Hematopoietic multipotent progenitor cell treated with erythropoietin and hydrocortisone succinate and interleukin-3 and kit ligand, for 8 days (in vitro differentiated cells): ENCODE measurements at places on chromosomes 1 and 21.

GRCh38 chr1:69376408-69376807 is 191.3 kb upstream of the LRRC7 start:
- no peak for DNase-seq

DNA sequence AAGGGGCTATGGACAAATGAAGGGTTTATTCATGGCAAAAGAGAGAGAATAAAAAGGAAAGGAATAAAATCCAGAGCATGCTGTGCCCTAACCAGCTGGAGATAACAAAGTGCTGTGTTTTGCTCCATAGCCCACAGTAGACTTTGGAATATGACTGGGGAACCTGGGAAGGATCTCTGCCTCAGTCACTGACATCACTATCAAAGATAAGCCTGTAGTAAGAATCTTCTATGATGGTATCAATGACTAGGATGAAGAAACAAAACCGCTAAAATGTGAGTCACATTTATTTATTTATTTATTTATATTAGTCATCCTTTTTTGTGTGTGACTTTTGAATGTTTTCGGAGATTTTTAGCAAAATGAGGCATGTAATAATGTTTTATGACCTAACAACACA is 56.3 kb downstream of the NVL start:
- no peak for DNase-seq

DNA sequence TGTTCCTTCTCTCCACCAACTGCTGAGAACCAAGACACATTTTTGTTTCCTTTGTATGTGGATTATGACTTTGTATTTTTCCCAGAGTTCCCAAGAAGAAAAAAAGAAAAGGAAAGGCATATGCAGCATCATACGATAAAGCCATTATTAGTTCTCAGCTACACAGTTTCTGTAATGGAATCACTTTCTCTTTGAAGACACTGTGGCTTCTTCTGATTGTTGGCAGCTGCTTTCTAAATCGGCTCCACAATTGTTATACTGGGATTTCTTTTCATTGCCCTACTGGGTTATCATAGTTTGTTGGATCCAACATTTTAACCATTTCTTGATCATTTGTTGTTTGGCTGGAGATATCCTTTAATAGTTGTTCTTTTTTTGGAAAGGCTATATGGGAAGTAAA is 89.5 kb upstream of the HIVEP3 start:
- DNase-seq, result no peak

- no peak for DNase-seq
Observed at GRCh38 chr1:2466958-2467554, 9.0 kb upstream of the PLCH2 start.

DNA sequence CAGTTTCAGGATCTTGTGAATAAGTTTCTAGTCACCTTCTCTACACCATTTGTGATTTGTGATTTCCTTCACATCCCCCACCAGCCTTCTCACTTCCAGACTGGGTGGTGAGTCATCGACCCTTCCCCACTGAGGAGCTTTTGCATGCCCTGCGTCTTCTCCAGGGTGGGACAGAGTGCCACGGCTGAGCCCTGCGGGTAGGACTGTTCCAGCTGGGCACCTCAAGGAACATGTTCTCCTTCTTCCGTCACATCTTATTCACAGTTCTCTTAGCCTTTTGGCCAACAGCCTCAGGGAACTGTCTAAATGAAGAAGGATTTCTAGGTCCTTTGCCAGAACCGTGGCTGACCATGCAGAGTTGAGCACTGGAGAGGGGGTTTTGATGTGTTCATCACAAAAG is 116.5 kb downstream of the TMEM53 start:
- no peak for DNase-seq

DNA sequence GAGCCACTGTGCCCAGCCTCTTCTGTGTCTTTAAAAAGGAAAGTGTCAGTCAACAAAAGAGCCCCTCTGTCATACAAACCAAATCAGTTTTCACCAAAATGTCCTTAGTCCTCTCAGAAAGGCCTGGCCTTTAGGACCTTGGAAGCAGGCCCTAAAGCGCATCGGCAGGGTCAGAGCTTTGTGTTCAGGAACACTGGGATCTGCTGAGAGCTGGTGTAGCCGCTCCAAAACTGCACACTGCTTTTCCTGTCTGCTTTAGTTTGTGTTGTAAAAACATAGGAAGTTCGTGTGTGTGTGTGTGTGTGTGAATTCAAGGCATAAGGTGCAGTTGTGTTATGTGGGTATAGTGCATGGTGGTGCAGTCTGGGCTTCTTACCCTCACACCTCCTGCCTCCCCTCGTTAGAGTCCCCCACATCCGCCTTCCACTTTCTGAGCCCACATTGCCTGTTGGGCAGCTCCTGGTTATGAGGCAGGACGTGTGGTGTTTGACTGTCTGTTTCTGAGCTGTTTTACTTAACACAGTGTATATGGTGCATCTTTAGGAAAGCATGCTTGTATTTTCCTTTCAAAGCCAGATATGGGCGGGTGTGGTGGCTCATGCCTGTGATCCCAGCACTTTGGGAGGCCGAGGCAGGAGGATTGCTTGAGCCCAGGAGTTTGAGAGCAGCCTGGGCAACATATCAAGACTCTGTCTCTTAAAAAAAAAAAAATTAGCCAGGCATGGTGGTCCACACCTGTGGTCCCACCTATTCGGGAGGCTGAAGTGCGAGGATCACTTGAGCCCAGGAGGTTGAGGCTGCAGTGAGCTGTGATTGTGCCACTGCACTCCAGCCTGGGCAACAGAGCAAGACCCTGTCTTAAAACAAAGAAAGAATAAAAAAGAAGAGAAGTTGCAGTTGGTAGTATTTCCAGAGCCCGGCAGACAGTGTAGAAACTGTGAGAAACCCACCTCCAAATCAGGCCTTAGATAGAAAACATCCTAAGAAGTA is 12.4 kb downstream of the IBA57 start:
- DNase-seq, result no peak
